Cortex of kidney (tissue), 1 donor: ENCODE measurements at places on chromosomes 3 and 15.

DNA sequence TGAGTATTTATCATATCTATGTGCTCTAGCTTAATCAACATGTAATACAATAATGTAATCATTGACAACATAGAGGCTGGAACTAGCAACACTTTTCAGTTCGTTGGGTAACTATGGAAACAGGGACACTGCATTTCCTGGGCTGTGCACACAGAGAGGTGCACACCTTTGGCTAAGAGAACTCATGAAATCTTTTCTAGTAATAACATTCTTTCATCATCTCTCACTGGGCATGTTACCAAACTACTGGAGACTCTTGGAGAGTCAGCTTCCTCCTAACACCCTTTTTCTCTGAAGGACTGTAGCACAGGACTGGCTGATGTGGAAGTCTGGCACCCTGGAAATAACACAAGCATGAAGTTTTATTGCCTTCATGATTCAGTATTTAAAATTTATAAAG, 135.6 kb downstream of the KCNMB2 start:
- no peak for DNase-seq

DNA sequence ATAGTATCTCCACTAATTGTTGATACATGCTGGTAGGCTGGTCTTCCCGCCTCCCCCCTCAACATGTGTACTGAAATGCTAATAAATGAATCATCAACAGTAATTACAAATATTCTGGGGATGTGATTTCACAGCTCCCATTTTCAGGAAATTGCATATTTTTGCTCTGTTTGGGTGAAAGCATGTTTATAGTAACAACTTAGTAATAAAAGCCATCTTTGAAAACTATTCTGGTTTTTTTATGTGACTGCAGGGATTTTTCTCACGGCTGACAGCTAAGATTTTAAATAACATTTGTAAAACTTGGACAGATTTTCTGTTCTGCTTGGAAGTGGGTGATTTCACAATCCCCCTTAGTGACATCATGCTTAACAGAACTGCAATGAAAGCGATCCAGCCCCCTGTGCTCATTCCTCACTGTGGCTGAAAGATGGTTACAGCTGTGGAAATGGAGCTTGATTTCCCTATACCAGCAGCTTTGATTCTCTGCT, 25.6 kb upstream of the FAM174B start:
- DNase-seq, result no peak

DNA sequence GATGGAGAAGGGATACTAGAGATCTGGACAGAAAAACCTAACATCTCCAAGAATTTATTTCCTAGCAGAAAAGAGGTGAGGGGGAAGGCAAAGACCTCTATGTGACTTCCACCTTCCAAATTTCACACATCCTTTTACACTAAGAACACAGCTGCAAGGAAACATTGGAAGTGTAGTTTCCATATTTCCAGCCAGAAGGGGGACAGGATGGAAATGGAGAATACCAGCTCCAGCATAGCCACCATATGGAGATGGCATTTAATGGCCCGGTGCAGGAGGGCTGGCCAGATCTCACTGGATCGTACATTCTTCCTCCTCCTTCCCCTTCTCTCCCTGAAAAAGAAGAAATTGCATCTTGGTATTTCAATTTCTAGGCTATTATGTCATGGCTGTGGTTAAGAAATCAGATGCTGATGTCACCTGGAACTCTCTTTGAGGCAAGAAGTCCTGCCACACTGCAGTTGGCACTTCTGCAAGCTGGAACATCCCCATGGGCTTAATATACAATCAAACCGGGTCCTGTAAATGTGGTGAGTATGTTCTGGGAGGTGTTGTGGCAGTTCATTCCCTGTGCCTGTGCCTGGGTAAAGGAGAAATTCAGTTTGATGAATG, 36.9 kb upstream of the TF start:
- DNase-seq, result no peak

GRCh38 chr3:66261355-66261754, 40.6 kb downstream of the SLC25A26 start:
- DNase-seq, result no peak

DNA sequence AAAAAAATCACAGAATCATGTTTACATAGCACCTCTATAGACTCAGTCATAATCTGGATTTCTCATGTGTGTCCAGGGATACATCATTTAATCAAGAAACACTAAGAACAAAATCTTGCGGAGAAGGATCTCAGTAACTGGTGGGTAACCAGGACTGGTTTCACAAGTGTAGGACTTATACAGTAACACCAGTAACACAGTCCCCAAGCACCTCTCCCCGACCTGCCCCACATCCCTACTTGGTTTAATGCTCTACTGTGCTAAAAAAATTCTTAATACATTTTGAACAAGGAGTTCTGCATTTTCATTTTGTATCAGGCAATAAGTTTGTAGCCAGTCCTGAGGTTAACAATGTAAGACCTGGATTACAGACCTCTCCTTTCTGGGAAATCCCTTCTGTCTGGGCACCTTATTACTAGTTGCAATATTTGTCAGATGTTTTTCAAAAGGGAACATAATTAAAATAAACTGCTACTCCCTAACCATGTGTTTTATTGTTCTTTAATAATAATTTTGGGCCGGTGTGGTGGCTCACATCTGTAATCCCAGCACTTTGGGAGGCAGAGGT, 57.6 kb upstream of the BBX start:
- DNase-seq, result no peak
